NCI-H2227 treated with DMSO at 0.1 percent for 48 hours (cell line): ENCODE measurements at places on chromosomes 5 and 9.

DNA sequence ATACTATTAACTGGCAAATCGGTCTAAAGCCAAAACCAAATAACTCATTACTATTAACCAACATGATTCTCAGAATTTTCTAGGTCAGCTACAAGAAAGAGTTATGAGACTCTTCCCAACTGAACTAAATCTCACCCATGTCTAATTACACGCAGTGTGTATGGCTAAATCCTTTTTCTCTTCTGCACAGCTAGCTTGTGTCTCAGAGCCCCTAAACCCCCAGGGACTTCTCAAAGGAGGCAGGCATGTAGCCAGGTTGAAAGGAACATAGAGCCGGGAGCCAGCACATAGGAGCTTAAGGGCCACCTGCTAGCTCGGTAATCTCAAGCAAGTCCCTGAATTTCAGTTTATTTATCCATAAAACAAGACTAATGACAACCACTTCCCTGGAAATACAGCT lies 2.2 kb upstream of the GZMK start:
- no peak for DNase-seq

DNA sequence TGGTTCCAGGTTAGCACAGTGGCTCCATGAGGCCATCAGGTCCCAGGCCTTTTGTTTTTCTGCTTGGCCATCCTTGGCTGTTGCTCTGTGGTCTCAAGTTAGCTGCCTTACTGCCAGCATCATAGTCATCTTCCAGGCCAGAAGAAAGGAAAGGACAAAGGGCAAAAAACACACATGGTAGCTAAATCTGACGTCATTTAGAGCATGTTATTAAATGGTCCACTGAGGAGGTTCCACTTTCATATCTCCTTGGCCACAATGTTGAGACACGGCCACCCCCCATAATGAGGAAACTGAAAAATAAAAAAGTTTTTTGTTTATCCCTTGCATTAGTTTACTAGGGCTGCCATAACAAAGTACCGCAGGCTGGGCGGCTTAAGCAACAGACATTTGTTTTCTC lies 106.4 kb upstream of the NIPBL start:
- DNase-seq, result no peak

DNA sequence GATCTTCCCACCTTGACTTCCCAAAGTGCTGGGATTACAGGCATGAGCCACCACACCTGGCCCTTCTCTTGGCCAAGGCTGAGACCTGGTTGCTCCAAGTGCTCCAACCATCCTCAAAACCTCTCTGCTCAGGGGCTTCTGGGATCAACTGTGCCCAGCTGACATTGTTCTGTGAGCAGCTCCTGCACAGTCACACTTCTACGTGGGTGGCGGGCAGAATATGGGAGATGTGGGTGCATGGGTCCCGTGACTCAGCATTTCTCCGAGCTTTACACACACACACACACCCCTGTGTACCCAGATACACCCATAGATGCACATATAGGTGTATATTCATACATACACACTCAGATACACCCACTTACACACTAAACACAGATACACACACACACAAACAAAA lies 10.5 kb upstream of the MYORG start:
- no peak for DNase-seq

DNA sequence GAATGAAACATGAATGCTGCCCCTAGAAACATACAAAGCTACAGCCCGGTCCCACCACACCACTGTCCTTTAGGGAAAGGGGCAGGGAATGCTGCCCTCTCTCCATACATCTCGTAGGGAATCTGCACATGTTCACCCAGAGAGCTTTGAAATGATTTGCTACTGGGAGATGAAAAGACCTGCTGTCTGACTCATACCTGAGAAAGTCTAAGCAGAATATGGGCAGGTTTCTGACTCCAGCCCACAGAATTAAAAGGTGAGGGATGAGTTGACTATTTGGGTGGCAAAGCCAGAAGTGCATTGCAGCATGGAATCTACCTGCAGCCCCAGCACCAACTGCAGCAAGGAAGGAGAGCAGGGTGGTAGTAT lies 297.9 kb downstream of the TLE1 start:
- no peak for DNase-seq

GRCh38 chr5:124262470-124262869 lies 484.0 kb downstream of the ZNF608 start:
- no peak for DNase-seq

DNA sequence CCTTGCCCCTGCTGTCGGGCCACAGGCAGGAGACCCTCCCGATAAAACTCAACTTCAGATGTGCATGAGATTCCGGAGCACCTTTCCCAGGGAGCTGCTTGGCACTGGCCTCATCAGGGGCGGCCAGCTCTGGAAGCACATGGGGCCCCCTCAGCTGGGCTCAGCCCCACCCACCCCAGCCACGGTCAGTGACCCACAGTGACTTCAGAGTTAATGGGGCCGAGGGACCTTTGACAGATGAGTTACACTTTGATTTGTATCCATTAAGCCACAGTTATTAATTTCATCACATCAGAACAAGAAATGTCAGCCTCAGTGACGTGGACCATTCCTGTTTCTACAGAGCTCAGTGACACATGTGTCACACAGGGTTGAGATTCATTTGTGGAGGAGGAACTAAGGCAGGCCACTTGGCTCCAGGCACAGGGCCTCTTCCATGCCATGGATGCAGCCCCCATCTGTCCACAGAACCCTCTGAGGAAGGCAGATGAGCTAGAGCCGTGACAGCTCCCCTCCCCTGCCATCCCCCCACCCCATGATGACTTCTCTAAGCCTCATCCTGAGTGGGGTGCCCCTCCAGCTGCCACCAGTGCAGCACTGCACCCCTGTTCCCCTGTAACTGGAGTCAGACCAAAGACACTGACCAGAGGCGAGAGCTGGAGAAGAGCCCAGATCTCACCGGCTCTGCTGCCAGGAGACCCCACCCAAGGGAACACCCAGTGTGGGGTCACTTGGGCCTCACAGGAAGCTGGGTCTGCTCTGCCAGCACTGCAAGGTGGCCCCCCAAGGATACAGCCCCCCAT lies 69.4 kb upstream of the ADAMTS2 start:
- no peak for DNase-seq

DNA sequence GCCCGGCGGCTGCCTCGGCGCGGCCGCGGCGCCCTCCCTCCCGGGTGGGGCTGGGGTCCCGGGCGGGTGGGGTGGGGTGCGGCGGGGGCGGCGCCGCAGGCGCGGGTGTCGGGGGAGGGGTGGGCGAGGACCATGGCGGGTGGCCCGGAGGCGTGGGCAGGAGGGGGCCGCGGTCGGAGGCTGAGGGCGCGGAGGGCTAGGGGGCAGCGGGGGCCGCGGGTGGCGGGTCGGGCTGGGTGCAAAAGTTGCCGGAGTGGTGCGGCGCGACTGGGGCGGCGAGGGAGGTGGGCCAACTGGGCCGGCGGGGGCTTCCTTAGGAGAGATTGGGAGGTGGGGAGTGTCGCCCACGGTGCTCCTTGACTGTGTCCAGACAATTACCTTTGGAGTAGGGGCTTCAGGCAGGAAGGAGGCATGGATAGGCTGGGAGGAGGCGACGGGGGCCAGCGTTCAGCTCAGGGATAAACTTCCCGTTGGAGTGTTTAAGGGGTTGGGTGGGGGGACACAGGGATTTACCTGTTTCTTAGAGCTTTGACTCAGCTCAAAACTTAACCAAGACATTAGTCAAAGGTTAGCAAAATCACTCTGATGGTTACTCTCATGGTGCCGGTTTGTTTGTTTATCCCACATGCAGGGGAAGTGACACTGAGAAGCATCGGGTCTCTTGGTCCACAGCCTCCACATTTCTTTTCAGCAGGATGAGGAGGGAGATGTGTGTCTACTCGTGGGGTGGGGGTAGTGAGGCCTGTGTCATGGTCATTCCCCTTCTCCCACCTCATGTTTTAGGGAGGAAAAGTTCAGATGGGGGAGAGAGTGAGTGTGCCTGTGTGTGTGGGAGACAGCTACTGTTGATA lies 859 bp downstream of the CSNK1G3 start:
- DNase-seq, result no peak

DNA sequence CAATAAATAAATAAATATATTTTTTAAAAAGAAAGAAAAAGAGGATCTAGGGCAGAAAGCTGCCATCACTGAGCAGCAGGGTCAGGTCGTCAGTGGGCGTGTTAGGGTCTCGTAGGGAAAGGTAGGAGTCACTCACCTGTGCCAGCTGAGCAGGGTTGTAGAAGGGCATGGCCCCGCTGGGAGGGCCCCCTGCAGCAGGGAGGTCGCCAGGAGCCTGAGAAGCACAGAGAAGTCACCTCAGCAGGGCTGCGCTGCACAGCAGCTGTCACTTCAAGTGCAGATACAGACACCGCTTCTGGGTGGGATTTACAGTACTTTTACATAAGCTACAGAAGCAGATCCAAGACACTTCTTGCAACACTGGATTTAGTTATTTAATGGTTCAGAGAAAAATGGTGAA lies 4.0 kb upstream of the INPP5E start:
- no peak for DNase-seq
